ENCODE measurements at places on chromosomes 6 and 20. TPM values are rescaled to one million over a fixed set of nuclear protein-coding genes. Genes with fewer than 3 reads are reported as not detected.

DNA sequence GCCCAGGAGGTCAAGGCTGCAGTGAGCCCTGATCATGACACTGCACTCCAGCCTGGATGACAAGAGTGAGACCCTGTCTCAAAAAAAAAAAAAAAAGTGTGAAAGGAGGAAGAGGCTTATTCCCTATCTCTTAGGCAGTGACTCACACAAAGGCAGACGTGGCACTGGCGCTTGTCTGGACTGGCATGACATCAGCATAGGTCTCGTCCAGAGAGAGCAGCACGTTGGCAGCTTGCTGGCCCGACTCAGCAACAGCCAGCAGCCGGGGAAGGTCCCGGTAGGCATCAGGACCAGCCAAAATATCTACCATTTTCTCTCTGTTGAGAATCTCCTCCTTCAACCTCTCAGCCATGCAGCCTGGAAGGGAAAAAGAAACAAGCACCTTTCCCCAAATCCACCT lies 14.1 kb downstream of the CDK5RAP1 start:
- no peak overlapping the region for H3K4me3 ChIP-seq
- no peak overlapping the region for H3K27ac ChIP-seq

The TCP11 gene
- not detected for total RNA-seq

The TFAP2A gene
- not detected for total RNA-seq

GRCh38 chr6:11460837-11461661 lies 76.5 kb upstream of the TMEM170B start:
- DNase-seq, result no peak
- no peaks in the 10 kb centered on the region for H3K36me3 ChIP-seq
- no peak overlapping the region for H3K27ac ChIP-seq
- no peaks in the 10 kb centered on the region for H3K27me3 ChIP-seq

DNA sequence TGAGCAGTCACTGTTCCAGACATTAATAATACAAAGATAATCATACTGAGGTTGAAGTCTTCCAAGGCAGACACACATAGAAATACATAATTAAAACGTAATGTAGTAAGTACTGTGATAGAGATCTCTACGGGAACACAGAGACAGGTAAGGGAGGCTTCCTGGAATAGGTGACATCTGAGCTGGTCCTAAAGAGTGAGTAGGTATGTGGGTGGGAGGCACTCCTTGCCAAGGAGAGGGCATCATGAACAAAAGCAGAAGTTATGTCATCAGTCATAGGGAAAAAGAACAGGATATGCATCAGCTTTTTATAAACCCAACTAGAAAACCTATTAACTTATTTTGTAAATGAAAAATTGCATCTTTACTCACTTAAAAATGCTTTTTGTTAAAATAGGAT lies 110.0 kb downstream of the MAP7 start:
- H3K27me3 ChIP-seq, result no peaks in the 10 kb centered on the region
- H3K4me1 ChIP-seq, result peaks cover 52% of the 10 kb centered on the region
- no peaks in the 10 kb centered on the region for H3K36me3 ChIP-seq
- H3K27ac ChIP-seq, result peak overlapping the region; percentile 33
- no peak overlapping the region for H3K4me3 ChIP-seq
- no peak for DNase-seq

- no peaks in the 10 kb centered on the region for H3K36me3 ChIP-seq
- H3K4me3 ChIP-seq, result no peak overlapping the region
- no peaks in the 10 kb centered on the region for H3K27me3 ChIP-seq
- H3K27ac ChIP-seq, result peak overlapping the region; percentile 34
Observed at GRCh38 chr6:33878562-33878961, 74.8 kb upstream of the MLN start.

- H3K4me1 ChIP-seq, result no peaks in the 10 kb centered on the region
- DNase-seq, result no peak
- no peak overlapping the region for H3K4me3 ChIP-seq
- no peaks in the 10 kb centered on the region for H3K36me3 ChIP-seq
- H3K27ac ChIP-seq, result no peak overlapping the region
Observed at GRCh38 chr20:58094160-58094559, 134.3 kb downstream of the ANKRD60 start.

- peaks cover 12% of the 10 kb centered on the region for H3K4me1 ChIP-seq
- H3K27me3 ChIP-seq, result no peaks in the 10 kb centered on the region
- H3K27ac ChIP-seq, result no peak overlapping the region
- no peaks in the 10 kb centered on the region for H3K36me3 ChIP-seq
Observed at GRCh38 chr6:160955508-160956295, 35.9 kb upstream of the MAP3K4 start.

DNA sequence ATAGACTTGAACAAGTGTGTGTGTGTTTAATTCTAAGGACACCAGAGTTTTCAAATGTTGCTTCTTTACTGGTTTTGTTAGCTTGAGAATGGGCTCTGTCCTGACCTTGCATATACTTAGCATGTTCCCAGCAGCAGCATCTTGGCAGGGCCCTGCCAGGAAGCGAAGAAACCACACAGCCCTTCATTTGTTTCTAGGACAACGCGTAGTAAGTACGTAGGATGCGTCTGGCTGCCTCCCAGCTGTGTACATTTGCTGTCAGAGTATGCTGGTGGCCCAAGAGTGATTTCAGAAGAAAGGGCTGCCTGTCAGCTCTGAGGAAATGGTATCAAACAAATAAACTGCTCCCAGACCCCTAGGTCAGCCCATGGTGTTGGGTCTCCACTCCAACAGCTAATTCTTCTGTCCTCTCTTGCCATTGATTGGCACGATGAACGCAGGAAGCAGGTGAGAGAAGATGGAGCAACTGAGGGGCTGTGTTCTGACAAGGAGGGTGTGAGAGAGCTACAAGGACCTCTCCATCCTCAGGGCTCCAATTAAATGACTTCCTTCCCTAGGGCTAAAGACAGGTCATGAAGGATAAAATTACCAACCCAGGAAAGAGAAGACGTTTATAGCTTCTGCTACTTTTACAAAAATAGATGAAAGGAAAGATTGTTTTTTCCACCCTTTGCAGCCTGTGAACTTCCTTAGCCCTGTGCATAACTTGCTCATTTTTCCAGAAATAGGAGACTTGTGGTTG lies 55.9 kb upstream of the HDDC2 start:
- no peak for DNase-seq
- no peak overlapping the region for H3K27ac ChIP-seq
- no peaks in the 10 kb centered on the region for H3K36me3 ChIP-seq

The TMEM63B gene
- 7.6 TPM for total RNA-seq
